Posterior cingulate gyrus (tissue), 11 donors: ENCODE measurements at places on chromosomes 7 and 10.

- DNase-seq = no peak
These were observed 14.3 kb downstream of the PRF1 start for GRCh38 chr10:70588255-70588654.

DNA sequence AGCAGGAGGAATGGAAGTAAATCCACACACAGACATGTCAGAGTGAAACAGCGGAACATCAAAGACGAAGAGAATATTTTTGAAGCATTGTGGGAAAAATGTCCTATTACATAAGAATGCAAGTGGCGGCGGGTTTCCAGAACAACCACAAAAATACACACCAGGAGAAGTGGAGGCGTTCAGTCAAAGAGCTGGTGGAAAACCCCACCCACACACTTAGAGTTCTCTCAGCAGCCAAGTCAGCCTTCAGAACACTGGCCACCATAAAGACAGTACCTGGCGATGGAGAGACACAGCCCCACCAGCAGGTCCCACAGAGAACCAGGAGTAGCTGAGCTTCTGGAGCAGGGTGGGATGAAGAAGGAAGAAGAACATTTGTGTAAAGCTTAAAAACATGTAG, 23.7 kb downstream of the NKX6-2 start:
- peak; percentile 26 for DNase-seq

DNA sequence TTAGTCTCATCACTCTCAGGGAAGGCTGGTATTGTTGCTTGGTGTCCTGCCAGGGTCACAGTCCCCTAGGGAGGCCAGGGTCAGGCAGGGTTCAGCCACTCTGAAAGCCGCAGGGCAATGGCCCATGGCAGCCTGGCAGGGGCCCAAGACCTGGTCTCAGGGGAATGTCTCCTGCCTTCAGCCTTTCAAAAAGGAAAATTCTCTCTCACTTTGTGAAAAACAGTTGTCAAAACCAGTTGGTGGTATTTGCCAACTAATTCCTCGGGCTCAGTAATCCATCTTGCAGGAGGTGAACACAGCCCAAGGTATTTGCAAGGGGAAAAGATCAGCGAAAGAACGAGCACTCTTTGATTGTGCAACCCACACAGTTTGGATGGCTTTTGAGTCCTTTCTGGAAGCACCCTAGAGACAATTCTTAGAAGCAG, 101.5 kb downstream of the JCAD start:
- no peak for DNase-seq

- no peak for DNase-seq
These were observed 85.1 kb downstream of the SLIT1 start for GRCh38 chr10:97100657-97101056.

DNA sequence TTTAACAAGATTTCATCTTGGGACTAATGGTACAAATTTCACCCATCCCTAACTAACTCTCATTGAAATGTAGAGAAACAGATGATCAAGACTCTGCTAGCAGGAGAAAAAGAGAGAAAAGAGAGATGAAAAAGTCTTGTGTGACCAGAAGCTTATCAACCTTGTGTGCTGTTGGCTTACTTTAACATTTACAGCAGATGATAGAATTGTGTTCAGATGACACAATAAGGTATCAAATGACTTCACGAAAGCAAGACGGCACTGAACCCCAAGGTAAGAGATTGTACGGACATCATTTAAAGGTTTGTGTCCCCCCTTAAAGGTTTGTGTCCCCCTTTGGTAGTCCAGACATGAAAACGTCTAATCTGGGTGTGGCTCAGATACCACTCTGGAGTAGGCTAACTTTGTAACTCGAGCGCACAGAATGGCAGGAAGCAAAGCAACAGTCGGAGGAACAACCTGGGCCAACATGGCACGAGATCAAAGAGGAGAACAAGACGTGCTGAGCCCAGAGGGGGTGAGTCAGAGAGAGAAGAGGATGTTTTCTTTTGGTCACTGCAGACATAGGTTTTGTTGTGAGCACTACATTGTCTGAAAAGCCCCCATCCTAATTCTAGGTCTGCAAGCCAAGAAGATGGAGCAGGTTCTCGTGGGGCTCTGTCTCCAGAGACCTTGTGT, 10.4 kb upstream of the LMBR1 start:
- DNase-seq = no peak

- DNase-seq = no peak
These were observed 181.9 kb downstream of the KMT2E start for GRCh38 chr7:105195891-105196290.

DNA sequence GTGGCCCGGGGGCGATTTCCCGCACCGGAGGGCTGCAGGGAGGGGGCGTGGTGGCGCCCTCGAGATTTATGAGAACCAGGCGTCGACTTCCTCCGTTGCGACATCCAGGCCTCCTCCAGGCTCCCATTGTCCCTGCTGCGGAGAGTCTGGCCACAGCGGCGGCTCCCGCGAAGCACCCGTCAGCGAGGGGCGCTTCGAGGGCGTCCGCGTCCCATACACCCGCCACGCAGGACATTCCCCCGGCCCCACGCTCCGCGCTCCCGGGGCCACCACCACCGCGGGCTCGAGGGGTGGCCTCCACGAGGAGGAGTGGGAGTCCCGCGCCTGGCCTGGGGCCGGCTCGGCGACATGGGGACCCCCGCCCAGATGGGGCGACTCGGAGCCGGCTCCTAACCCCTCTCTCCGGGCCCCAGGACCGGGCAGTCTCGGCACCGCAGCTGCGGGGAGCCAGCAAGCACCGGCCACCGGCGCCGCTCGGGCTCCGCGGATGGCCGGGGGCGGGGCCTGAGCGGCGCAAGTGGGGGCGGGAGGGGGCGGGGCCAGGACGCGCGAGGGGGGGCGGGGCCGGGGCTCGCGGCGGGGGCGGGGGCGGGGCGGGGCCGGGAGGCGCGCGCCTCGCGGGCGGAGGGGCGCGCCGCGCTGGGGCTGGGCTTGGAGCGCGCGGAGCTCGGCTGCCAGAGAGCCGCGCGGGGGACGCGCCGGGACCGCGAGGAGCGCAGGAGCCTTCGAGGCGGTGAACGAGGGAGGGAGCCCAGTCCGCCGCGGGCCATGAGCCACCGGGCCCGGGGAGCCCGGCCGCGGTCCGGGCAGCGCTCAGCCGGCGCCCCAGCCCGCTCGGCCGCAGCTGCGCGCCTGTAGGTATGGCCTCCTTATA, at the start of gene SH2B2:
Gene SH2B2 (plus strand): TSS at position 632 of the 874 bp plus-strand sequence. CDS start 13,683 bp downstream, outside the sequence.
- DNase-seq = peak; percentile 17

DNA sequence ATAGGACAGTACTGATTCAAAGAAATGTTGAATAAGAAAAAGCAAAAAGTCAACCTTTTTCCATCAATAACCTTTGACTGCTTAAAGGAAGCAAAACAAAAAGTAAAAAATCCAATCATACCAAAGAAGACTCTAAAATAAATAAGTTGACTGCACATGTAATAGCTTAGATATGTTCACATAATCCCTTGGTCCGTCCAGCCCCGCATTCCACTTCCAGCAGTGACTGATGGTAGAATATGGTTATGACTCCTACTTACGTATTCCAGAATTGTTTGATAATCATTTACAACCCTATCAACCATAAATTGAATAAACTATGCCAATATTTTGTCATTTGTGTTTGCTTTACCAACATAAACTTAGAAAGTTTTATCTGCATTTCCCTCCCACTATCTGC, 77.9 kb downstream of the CTNNA3 start:
- no peak for DNase-seq
